Stimulated activated CD4-positive, alpha-beta T cell treated with anti-CD3 and anti-CD28 coated beads, TNF-alpha, amount 100 ng/mL, for 48 hours (primary cell): ENCODE measurements at places on chromosomes 7 and 10.

GRCh38 chr10:119268871-119269506, 61.6 kb downstream of the GRK5 start:
- peak; percentile 31 for DNase-seq

GRCh38 chr7:76282344-76283253, 19.9 kb upstream of the HSPB1 start:
- no peak for DNase-seq

DNA sequence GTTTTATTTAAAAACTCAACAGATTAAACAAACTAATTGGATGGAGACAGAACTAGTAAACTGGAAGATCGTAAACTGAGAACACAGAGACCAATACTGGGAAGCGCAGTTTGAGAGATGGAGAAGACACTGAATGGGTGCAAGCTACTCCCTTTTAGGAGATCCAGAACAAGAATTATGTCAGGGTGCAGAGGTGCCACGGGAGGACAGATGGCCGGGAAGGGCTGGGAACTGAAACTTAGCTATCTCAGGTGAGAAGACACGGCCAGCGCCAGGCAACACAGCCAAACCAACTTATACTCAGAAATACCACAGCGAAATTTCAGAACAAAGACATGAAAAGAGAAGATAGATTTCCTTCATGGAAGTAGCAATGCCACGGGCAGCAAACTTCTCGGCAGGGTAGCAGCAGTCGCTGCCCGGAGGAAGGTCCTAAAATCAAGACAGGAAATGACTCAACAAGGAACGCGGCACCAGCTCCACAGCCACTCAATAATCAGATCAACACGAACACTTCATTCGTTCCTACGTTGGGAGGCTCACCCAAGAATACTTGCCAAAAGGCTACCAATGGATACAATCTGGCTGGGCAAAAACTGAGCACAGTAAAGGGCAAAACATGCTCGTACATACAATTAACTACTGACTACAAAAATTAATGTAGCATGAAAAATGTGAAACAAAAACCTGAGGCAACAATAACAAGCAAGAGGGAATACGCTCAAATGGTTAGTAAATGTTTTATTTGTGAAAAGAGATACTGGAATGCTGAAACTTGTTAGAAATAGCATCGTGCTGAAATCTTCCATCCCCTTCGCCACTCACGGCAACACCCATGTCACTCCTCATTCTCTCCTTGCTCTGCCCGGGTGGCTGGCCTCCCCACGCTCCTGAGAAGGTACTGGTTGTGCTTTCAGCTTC, 2.2 kb upstream of the LRRC27 start:
- no peak for DNase-seq

DNA sequence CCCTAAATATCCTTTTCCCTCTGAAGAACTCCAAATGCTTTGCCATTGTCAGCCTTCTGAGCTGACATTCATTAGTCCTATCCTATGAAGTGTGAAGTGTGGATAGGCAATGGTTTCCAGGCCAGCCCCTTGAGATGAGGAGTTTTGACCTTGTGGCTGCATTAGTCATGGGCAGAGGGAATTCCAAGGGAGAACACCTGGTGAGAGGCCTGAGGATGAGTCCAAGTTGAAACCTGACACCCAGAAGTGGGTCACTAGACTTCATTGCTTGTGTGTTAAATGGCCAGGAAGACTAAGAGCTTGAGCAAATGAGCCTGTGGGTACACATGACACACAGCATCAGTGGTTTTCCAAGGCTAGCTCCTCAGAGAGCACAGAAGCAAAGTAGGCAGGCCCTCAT, 260.8 kb downstream of the SKAP2 start:
- DNase-seq: no peak

DNA sequence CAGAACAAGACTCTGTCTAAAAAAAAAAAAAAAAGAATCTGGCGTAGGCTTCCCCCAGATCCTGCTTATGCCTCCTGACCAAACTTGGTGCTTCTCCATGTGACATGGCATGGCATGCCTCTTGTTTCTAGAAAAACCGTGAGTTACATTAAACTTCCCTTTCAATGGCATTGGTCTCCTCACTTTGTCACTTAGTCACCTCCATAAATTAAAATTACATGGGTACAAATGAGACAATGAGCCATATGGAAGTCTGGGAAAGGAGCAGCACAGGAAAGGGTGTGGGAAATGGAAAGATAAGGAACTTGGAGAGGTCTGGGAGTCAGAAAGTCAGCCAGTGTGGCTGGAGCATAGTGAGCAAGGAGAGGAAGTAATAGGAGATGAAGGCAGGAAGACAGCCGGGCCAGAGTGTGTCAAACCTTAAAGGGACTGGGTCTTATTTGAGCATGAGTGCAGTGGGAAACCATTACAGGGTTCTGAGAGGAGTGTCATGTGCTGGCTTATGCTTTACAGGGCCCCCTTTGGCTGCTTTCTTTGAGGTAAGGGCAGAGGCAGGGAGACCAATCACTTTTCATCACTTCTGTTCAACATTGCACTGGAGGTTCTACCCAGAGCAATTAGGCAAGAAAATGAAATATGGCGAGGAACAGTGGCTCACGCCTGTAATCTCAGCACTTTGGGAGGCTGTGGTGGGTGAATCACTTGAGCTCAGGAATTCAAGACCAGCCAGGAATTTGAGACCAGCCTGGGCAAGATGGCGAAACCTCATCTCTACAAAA, 21.3 kb upstream of the ZMIZ2 start:
- no peak for DNase-seq

DNA sequence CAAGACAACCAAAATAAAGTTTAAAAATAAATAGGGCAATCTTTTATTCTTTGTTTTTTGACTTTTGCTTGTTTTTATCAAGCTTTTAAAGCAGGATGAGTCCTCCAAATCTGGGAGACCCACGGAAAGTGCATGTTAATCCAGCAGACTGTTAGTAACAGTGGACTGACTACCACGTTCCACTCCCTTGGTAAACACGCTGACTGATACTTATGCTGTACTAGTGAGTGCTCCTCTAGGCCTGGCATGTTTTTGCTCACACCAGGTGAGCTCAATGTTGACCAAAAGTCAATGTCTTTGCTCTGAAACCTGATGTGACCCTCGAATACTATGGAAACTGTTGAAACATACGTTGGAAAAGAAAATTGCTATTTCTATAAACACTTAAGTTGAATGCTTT, 88.4 kb downstream of the KIAA1549 start:
- DNase-seq: no peak

GRCh38 chr7:44281811-44282600, 43.4 kb downstream of the CAMK2B start:
- no peak for DNase-seq

DNA sequence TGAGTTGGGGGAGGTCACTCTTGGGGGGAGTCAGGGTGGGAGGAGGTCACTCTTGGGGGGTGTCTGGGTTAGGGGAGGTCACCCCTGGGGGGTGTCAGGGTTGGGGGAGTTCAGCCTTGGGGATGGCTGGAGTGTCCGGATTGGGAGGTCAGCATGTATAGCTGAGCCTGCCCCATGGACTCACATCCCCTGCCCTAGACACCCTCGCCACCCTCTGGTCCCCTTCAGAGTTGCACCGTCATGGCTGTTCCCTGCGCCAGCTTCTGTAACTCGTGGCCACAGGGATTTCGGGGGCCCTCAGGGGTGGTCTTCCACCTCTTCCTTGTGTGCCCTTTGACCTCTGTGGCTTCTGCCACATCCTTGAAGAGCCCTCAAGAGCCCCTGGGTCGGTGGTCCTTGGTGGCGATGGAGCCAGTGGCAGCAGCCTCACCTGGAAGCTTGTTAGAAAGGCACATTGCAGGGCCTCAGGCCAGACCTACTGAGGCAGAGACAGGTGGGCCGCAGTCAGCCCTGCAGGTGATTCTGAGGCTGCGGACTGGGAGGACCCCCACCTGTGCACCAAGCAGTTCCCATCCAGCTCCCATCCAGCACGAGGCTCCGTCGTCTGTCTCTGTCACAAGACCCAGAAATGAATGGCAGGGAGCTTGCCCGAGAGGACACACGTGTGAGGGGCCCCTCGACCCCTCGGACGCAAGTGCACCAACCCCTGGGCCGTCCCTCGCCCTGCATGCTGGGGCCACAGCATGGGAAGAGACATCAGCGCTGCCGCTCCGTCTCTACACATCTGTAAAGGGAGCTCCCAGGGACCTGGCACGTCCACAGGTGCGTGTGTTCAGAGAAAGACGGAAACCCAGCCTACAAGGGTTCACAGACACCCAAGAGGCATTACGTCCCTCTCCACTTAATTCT, 44.7 kb upstream of the SUN1 start:
- no peak for DNase-seq

DNA sequence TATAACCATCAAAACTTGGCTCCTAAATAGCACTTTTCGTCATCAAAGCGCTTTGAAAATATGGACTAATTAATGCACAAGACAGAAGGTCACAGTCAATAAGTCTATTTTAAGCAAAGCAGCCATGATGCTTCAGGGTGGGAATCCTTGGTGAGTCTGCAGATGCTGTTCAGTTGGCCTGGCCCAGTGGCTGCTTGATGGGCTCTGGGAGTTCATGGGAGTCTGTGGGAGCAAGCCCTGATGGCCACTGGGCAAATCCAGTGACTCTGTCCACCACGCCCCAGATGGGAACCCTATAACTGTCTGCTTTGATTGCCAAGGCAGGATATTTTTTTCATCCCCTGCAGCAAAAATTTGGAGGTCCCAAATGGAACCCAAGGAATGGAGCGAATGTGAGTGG, 95.7 kb upstream of the CTBP2 start:
- DNase-seq: no peak

DNA sequence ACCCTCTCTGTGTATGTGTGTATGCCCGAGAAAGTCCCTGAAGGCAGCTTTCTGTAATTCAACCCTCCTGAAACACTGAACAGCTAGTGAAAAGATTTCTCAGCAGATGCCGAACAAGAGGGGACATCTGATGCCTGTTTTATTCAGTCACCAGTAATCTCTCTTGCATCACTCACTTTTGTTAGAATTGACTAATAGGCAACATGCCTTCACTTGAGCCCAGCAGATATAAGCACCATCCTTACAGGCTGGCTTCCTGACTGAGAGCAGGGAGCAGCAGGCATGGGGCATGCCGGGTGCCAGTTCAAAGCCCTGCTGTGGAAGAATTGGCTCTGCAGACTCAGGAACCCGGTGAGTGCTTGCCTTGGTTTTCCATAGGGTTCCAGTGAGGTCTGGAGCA, at the start of gene ABCA13:
Gene ABCA13 (plus strand): TSS at position 257 of the 400 bp plus-strand sequence. CDS start 26 bp downstream, at position 283.
- DNase-seq: no peak

DNA sequence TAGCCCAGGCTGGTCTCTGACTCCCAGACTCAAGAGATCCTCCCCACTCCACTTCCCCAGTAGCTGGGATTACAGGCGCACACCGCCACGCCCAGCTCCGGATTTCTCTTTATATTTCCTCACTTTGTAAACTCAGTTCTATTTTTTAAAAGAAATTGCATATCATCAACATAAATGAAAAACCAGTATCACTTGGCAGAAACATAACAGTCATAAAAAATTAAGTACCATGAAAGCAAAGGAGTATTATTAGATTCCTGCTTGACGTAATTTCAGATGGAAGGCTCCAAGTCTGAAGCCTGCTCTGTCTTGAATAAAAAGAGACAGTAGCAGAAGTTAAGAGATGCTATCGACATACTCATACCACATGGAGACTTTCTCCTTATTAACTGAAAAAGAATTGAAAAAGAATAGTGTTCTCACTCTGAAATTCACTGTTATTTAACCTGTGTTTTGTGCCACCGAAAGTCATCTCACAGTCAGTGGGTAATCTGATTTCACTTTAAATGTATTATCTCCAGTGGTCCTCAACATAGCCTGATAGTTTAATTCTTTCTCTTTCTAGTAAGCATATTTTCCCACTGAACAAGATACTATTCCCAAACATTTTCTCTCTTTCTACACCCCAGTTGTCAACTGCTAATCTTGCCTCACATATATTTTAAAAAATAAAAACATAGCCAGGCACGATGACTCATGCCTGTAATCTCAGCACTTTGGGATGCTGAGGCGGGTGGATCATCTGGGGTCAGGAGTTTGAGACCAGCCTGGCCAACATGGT, 40.3 kb upstream of the ADRB1 start:
- DNase-seq: no peak

GRCh38 chr10:71774916-71775702, 1.8 kb upstream of the VSIR start:
- DNase-seq: no peak

GRCh38 chr7:6382817-6383216, 64.9 kb downstream of the DAGLB start:
- DNase-seq: no peak

DNA sequence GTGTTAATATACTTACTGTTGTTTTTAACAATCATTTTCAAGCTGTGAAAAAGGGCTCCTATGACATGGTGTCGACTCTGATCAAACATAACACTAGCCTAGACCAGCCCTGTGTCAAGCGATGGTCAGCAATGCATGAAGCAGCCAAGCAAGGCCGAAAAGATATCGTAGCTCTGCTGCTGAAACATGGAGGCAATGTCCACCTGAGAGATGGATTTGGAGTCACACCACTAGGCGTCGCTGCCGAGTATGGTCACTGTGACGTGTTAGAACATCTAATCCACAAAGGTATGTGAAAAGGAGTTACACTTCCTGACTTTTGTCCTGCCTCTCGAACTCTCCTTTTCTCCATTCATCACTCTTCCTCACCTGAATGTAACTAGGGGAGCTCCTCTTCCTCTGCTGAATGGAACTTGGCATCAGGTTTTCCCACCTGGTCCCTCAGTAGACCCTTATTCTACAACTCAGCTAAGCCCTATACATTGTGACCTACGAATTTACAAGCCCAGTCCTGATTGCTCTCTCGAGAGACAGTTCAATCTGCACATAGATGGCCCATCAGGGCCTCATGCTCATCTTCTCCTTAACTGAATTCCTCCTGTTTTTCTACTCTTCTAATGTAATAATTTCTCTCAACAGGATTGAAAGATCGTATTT, 23.0 kb downstream of the ASB15 start:
- DNase-seq: peak; percentile 50

- no peak for DNase-seq
Observed at GRCh38 chr10:89611282-89611681, 33.8 kb downstream of the PANK1 start.

DNA sequence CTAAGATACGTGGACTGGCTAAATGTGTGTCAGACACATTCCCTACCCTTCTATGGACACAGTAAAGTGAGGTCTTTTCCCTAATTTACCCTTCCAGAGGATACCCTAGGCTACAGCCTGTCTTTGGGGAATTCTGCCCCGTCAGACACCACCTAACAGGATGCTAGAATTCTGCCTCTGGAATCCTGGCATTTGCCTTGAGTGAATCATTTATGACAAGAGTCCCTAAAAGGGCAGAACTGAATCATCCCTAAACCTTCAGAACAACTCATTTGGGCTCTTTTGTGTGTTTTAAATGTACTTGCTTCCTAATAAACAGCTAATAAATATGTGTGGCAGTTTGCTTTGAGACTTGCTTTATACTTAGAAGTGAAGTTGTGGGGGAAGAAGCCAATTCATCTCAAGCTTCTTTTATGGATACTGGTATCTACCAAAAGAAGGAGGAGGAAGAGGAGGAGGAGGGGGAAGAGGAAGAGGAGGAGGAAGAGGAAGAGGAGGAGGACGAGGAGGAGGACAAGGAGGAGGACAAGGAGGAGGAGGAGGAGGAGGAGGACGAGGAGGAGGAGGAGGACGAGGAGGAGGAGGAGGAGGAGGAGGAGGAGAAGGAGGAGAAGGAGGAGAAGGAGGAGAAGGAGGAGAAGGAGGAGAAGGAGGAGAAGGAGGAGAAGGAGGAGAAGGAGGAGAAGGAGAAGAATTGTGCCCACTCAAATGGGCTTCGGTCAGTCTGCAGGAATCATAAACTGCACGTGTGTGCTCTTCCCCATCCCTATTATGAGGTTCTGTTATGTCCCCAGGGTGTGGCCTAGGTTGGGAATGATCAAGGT, 27.1 kb downstream of the PARP12 start:
- DNase-seq: no peak

- no peak for DNase-seq
Observed at GRCh38 chr10:11010582-11010981, 7.1 kb upstream of the CELF2 start.
